Kidney tubule cell (primary cell): ENCODE measurements at places on chromosomes 3 and 15.

GRCh38 chr15:53759411-53759931, at the start of gene WDR72:
TSS of gene WDR72 (minus strand) at chr15:53759663. CDS start at chr15:53733149, 26,514 bp downstream.
- DNase-seq = peak; percentile 25

DNA sequence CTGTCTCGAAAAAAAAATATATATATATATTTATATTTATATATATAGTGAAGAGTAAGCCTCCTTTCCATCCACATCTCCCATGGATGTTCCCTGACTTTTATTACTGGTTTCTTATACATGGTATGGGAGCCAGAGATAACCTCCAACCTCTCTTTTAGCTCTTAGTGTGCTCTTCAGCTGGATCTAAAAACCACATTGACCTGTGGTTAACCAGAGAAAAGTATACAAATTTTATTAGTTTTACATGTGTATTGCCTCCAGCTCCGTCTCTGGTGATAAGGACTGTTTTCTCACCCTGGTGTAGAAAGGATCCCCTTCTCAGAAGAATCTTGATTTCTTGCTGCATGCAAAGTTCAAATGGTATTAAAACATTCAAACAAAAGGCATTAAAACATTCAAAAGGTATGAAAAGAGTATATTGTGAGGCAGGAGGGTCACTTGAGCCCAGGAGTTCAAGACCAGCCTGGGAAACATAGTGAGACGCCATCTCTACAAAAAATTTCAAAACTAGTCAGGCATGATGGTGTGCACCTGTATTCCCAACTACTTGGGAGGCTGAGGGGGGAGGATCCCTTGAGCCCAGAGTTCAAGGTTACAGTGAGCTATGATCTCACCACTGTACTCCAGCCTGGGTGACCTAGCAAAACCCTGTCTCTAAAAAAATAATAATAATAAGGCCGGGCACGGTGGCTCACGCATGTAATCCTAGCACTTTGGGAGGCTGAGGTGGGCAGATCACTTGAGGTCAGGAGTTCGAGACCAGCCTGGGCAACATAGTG, 13.5 kb upstream of the TTBK2 start:
- no peak for DNase-seq

- DNase-seq = no peak
Measured at GRCh38 chr15:62912282-62912681, 130.3 kb upstream of the TPM1 start.

GRCh38 chr3:24707936-24708335, 213.3 kb upstream of the THRB start:
- no peak for DNase-seq

DNA sequence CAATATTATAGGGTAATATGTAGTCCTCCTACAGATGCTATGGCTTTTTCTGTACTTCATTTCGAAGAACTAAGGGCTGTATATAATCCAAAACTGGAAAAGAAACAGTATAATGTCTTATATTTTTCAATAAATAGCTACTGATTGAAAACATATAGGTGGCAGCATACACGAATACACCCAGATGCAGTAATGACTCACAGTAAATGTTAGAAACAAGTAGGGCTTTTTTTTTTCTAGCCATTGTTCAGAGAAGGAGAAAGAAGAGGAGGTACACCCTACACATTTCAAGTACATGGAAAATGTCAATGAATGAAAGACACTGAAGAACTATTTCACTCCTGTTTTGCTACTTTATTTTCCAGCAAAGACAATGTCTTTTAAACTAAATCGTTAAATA, 9.4 kb downstream of the DAZL start:
- no peak for DNase-seq

GRCh38 chr3:128701342-128702212, 24.4 kb upstream of the RAB7A start:
- no peak for DNase-seq
